ENCODE measurements at places on chromosomes 2 and 18.

GRCh38 chr18:35688757-35689156 is 107.2 kb downstream of the GALNT1 start:
- DNase-seq: no peak

DNA sequence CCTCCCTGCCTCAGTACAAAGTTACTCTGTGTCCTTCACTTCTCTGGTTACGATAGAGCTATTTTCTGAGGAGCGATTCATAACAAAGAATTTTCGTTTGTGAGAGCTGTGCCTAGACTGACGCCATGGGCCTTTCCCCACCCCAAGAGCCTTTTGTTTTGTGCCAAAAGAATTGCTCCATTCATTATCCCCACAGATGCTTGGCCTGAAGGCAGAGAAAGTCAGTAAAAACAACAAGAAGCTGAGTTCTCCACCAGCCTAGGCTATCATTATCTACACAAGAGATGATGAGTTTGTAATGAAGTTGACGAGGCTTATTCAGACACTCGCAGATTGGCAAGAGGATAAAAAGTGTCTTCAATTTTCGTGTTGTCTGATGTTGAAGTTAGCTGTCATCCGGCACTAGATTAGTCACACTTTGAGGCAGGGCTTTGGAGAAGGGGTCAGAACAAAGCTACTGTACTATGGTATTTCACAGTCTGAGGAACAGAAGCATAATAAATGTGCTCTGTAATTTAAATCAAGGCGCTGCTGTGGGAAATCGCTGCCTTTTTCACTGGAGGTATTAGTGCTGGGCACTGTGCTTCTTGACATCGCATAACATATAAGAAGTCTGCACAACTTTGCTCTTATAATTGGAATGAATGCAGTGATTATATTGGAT is 278.4 kb upstream of the FIGN start:
- DNase-seq: no peak

DNA sequence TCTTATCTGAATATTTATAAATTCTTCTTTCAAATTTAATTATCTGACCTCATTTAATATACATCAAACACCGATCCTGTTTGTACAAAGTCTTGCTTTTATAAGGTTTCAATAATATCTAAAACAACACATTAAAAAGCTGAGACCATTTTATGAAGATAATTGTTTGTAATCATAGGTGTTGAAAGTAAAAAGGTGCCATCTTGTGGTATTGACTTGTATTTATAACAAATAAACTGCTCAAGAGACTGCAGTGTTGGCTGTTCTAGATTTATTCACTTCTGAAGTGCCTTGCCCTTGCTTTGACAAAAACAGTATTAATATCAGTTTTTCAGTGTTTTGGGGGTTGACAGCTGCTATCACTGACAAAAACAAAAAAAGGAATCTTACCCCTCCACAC is 286.8 kb upstream of the HNMT start:
- no peak for DNase-seq

GRCh38 chr18:5296706-5297320 is 1.3 kb upstream of the ZBTB14 start:
- DNase-seq: peak; percentile 75

DNA sequence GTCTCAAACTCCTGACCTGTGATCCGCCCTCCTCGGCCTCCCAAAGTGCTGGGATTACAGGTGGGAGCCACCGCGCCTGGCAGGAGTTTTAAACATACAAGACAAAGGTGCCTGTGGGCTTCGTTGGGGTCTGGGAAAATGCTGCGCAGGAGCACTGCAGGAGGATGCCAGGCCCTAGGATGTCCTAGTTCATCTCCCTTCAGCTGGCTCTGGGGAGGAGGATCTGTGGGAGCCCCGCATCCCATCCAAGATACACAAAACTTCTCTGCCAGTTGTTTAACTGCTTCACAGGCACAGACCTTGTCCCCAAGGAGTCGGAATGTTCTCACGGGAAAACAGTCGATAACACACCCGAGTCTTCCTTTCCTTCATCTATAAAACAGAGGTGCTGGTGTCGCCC is 89.1 kb downstream of the POLR1A start:
- DNase-seq: no peak

DNA sequence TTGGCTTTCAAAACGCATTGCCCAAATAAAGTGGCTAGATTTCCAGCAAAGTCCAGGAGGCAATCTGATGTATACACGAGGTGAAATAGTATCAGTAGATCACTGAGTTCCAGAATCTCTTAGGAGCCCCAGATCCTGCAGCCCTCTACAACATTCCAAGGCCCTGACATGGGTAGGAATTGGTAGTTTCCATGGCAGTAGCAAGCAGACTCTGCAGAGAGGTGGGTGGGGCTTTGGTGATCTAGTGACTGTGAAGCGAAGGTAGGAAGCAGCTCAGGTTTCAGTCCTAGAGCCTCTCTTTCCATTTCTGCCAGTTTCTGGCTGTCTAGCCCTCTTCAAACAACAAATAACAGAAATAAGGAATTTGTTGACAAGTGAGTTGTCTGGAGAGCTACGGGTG is 13.8 kb upstream of the SGPP2 start:
- no peak for DNase-seq

DNA sequence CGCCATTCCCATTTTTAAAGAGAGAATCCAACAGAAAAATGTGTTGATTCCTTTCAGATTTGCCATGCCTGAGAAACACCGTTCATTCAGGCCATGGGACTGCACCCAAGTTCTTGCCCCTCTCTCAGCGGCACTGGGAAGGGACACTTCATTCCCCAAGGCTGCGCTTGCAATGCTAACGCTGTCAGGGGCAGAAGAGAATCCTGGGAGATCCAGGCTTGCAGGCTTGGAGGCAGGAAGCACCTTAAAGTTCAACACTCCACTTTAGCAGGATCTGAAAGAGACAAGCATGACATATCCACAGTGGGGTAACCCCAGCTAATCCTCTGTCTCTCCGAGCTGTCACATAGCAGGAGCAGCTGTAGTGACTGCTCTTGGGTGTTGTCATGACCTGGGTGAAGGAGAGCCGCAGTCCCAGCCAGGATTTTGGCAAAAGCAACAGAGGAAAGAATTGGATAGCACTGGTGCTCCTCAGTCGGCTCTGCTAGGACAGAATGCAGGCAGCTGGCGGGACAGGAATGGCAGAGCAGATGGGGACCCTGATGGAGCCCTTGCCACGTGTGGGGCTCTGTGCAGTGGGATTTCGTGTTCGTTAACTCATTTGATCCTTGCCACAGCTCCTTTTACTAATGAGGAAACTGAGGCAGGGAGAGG is 22.0 kb upstream of the ODC1 start:
- DNase-seq: no peak

GRCh38 chr2:106257135-106257534 is 63.0 kb upstream of the UXS1 start:
- no peak for DNase-seq

DNA sequence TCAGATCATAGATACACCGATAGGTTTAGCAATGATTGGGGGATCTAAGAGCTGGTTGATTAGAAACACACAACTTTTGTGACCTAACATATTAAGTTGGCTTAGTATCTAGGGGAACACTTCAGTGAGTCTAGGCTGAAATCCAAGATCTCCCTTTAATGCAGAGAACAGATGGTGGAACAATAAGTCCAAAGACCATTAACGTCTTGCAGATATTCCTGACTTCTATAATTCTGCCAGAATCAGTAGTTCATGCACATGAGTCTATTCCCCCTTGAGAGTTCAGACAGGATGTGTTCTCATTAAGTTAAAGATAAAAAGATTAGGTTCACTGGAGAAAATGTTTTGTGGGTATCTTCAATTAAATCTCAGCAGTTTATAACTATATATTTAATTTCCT is 506.5 kb downstream of the TSN start:
- DNase-seq: no peak

DNA sequence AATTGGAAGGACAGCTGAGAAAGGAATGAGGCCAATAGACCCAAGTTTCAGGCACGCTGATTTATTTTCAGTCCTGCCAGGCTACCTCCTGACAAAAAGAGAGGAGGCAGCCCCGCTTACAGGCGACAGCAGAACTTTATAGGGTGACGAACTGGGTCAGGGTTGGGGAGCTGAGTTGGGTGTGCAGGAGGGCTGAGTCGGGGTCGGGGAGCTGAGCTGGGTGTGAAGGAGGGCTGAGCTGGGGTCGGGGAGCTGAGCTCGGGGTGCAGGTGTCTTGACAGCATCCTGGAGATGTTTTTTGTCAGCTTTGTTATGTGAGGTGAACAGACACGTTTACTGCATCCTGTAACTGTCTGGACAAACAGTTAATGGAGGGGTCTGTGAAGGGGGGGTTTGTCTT is 342.2 kb downstream of the ADCYAP1 start:
- DNase-seq: no peak

- no peak for DNase-seq
Measured at GRCh38 chr2:568639-569235, 108.5 kb downstream of the TMEM18 start.

GRCh38 chr18:2990956-2991640 is 21.8 kb downstream of the LPIN2 start:
- DNase-seq: no peak

- DNase-seq: no peak
Measured at GRCh38 chr18:63878343-63878742, 9.2 kb upstream of the SERPINB2 start.

- DNase-seq: peak; percentile 75
Measured at GRCh38 chr2:171432969-171433762, 624 bp downstream of the METTL8 start.

DNA sequence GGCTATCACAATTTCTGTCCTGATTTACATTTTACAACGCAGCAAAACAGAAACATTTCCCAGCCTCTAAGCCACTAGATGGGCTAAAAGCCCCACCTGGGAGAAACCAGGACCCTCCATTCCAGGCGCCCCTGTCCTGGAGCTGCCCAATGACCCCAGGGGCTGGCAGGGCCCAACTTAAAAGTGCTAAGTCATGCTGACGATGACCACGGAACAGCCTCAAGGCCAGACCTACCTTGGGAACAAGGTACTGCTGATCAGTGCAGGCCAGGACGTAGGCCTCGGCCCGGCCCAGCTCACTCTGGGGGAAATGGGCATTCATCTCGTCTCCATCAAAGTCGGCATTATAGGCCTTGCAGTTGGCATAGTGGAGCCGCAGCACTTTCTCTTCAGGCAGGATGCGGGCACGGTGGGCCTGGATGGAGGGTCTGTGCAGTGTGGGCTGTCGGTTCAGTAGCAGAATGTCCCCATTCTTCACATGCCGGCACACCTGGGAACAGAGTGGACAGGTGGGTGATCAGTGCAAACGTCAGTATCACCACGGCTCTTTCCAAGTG is 35.8 kb downstream of the POLR1A start:
- DNase-seq: no peak

GRCh38 chr2:198311020-198311419 is 506.6 kb downstream of the PLCL1 start:
- DNase-seq: no peak

GRCh38 chr2:2902547-2903281 is 474.9 kb downstream of the EIPR1 start:
- DNase-seq: no peak

DNA sequence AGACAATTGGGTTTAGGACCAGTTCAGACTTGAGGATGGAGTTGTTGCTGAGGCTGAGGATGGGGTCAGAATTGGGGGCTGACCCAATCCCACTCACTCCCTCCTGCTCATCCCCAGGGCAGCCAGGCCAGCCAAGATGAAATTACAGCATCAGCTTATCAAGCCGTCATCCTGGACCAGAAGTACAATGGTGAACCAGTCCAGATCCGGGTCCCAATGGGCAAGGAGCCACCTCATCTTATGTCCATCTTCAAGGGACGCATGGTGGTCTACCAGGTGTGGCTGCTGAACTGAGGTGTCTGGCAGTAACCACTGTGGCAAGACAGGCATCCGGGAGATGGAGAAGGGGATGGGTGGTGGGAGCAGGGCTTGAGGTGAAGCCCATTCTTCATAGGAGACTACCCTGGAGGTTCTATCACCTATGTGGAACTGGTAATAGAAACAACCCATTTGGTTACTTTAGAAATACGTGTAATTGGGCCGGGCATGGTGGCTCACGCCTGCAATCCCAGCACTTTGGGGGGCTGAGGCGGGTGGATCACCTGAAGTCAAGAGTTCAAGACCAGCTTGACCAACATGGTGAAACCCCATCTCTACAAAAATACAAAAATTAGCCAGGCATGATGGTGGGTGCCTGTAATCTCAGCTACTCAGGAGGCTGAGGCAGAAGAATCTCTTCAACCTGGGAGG is 13.9 kb downstream of the VIL1 start:
- DNase-seq: no peak

DNA sequence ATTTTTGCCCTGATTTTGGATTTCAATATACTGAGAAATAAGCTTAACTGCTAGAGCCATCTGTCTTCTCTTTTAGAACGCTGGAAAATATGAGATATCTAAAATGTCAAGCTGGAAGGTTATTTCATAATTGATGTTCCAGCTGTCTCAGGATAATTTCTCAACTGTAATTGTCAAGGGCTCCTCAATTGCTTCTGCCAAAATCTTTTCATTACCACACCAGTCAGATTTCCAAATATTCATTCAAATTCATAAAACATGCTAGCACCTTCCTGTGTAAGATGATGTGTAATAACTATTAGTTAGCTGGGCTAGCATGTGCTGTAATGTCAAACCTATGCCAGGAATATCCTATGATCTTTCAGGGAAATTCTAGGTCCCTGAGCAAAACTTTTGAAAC is 88.1 kb downstream of the TNFRSF11A start:
- no peak for DNase-seq

GRCh38 chr2:225008935-225009334 is 33.3 kb downstream of the DOCK10 start:
- DNase-seq: no peak

DNA sequence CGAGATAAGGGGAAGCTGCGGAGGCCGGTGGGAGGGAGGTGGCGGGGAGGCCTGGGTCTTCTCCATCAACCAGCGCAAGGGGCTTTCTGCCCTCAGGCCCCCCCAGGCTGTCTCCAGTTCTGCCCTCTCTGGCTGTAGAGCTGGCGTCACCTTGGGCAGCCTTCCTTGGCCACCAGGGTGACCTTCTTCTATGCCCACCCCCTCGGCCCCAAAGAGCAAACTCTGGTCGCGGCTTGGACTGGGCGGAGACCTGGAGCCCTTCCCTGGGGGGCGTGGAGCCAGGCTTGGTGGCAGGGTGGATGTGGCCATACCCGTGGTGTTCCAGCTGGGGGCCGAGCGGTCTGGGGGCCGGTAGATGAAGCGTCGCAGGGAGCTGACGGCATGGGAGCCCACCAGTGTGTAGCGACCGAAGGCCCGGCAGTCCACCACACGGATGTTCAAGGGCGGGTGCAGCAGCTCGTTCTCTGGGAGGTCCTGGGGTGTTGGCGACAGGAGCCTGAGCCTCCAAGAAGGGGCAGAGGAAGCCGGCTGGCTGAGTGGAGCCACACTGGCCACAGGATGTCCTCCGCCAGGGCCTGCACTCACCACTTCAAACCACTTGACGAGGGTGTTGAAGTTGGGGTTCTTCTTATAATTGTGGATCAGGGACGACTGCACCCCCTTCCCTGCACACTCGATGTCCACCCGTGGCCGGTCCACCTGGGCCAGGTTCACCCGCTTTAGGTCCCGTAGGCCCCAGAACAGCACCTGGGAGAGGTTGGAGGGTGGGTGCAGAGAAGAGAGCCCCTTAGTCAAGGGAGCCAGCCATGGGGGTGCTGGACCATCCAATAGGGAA is 4.9 kb downstream of the OTOF start:
- DNase-seq: no peak

- no peak for DNase-seq
Measured at GRCh38 chr2:176395273-176395854, 126.1 kb downstream of the MTX2 start.

- no peak for DNase-seq
Measured at GRCh38 chr18:3226048-3226447, 6.3 kb upstream of the MYOM1 start.
